ENCODE measurements at places on chromosomes 12 and 14.

DNA sequence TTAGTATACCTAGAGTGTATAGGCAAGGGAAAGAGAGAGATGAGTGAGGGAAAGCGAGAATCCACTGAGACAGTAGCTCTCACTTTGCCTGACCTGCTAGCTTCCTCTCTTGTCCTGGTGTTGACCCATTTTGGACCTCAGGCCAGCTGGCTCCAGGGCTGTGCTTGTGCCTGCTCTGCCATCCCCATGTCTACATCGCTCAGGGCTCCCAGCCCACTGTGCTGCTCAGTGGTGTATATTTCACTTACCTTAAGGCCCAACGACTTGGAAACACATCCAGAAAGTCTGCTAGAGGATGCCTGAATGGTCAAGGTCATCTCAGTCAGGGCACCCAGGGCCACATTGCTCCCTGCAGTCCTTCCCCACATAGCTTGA, 964 bp upstream of the SERPINA4 start:
- DNase-seq = no peak

- DNase-seq = peak; percentile 60
Observed at GRCh38 chr14:23929822-23930294, 23.7 kb upstream of the DHRS4 start.

DNA sequence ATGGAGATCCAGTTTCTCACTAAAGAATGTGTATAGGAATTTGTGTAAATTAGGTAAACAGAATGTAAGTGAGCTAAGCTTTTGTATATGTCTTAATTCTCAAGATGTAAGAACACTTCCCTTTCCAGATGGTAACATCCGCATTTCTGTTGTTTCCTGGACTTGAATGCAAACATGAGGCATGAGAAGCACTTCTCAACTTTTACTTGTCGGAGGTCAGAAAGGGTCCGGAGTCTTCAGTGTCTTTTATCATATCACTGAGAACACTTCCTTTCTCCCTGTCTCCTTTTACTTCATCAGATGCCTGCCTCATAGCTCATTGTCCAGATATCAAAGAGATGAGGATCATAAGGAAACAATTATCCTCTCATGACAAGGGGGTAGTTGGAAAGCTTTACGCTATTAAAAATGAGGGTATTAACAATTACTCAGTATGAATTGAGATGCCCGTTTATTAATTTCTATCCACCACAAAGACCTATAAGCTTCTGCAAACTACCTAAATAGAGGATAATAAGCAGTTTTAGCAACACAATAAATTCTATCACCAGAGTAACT, 214.1 kb upstream of the FLRT2 start:
- DNase-seq = no peak

GRCh38 chr12:40986001-40986400, 202.1 kb upstream of the PDZRN4 start:
- no peak for DNase-seq

DNA sequence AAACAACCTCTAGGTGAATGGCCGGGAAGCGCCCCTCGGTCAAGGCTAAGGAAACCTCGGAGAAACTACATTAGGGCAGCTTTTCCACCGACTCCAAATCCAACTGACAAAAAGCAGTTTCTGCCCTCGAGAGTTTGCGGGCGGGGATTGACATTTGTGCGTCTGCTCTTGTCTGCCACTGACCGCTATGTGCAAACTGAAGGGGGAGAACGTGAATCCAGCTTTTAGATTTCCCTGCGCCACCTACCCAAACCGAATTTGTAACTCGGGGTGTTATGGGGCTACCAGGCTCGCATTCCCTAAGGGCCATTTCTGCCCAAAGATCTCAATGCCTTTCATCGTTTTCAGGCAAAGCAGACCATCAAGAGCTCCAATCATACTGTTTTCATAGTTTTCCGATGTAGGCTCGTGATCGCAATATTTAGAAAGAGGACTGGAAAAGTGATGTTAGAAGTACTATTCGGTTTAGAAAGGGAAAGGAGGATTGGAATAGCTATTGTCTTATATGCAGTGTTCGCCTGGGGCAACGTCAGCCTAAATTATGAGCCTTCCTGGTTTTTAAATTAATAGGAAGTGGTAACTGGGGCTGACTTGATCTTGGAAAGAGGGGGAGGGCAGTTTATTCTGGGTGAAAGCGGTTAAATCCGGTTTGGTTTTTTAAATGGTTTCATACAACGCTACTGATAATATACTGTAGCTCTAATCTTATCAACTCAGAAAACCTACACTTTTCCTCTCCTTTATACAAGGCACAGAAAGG, 45.4 kb downstream of the BCAT1 start:
- DNase-seq = no peak

DNA sequence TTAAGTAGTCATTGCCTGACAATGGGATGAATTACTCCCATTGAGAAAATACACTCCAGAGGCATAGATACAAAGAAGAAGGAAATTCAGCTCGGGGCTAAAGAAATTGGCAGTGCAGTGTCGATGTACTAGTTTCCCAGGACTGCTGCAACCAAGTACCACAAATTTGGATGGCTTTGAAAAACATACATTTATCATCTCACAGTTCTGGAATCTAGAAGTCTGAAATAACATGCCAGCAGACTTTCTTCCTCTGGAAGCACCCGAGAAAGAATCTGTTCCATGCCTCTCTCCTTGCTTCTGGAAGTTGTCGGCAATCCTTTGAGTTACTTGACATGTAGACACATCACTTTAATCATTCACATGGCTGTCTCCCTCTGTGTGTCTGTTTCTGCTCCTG, 101.9 kb downstream of the TMTC3 start:
- no peak for DNase-seq

- no peak for DNase-seq
Observed at GRCh38 chr14:34218881-34219280, 243.2 kb downstream of the SPTSSA start.

GRCh38 chr12:98980508-98980907, 335.4 kb downstream of the APAF1 start:
- no peak for DNase-seq

GRCh38 chr14:103606963-103607668, 21.9 kb upstream of the KLC1 start:
- peak; percentile 85 for DNase-seq

Data from HTR-8/SVneo (cell line).